Left kidney (tissue), 8 donors: ENCODE measurements at places on chromosomes 7 and 10. TPM values are rescaled to one million over a fixed set of nuclear protein-coding genes. Genes with fewer than 3 reads are reported as not detected.

- peak; percentile 20 for DNase-seq
Observed at GRCh38 chr7:34759477-34760125, 101.6 kb downstream of the NPSR1 start.

- DNase-seq: no peak
Observed at GRCh38 chr7:137904833-137905232, 58.1 kb upstream of the DGKI start.

DNA sequence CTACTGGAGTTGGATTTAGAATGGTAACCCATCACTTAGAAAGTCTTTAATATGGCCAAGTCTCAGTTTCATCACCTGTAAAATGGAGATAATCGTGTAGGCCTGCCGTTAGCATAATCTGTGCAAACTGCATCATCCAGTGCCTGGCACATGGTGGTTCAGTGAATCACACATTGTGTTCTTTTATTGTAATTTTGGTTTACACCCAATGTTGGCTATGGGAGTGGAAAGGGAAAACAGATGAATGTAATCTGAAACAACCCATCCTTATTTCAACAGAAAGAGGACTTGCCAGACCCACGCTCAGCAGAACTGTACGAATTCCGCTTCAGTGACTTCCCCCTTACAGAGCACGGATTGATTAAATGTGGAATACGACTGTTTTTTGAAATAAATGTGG lies 27.5 kb downstream of the PDE6C start:
- no peak for DNase-seq

SUN3 gene
- 0.17 TPM for polyA plus RNA-seq

CH25H gene
- polyA plus RNA-seq: not detected
